ENCODE measurements at places on chromosomes 7 and 10. TPM values are rescaled to one million over a fixed set of nuclear protein-coding genes. Genes with fewer than 3 reads are reported as not detected.

DNA sequence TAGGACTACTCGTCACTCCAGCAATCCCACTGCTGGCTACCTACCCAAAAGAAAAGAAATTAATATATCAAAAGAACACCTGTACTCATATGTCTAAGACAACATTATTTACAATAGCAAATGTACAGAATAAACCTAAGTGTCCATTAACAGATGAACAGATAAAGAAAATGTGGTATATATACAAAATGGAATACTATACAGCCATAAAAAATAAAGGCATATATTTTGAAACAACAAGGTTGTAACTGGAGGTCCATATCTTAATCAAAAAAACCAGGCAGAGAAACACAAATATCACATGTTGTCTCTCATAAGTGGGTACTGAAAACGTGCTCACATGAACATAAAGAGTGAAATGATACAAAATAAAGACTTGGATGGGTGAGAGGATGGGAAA is 1073.3 kb upstream of the PHF14 start:
- DNase-seq, result no peak

- DNase-seq, result no peak
Measured at GRCh38 chr7:47371317-47371716, 210.6 kb downstream of the TNS3 start.

DNA sequence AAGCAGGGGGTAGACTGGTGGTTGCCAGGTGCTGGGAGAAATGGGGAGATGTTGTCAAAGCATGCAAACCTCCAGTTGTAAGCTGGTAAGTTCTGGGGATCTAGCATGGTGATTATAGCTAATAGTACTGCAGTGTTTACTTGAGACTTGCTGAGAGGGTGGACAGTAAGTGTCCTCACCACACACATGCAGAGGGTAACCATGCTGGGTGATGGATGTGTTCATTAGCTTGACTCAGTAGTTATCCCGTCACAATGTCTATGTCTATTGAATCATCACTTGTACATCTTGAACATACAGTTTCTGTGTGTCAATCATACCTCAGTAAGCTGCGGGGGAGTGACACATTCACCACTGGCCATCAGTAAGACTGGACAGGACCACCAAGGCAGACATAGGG is 42.1 kb downstream of the GSDME start:
- DNase-seq, result no peak

DNA sequence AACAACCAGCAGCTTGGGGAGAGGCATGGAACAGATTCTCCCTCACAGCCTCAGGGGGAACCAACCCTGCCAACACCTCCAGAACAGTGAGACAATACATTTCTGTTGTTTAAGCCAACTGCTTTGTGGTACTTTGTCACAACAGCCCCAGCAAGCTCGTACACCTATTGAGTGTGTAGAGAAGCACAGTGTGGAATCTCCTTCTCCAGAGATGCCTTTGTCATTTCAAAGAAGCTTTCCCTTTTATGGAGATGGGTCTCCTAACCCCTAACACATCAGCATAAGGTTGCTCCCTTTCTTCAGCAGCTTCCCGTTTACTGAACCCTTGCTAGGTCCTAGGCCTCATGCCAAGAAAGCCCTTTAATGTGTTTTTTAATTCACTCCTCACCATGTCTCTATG is 60.7 kb upstream of the AGK start:
- no peak for DNase-seq

DNA sequence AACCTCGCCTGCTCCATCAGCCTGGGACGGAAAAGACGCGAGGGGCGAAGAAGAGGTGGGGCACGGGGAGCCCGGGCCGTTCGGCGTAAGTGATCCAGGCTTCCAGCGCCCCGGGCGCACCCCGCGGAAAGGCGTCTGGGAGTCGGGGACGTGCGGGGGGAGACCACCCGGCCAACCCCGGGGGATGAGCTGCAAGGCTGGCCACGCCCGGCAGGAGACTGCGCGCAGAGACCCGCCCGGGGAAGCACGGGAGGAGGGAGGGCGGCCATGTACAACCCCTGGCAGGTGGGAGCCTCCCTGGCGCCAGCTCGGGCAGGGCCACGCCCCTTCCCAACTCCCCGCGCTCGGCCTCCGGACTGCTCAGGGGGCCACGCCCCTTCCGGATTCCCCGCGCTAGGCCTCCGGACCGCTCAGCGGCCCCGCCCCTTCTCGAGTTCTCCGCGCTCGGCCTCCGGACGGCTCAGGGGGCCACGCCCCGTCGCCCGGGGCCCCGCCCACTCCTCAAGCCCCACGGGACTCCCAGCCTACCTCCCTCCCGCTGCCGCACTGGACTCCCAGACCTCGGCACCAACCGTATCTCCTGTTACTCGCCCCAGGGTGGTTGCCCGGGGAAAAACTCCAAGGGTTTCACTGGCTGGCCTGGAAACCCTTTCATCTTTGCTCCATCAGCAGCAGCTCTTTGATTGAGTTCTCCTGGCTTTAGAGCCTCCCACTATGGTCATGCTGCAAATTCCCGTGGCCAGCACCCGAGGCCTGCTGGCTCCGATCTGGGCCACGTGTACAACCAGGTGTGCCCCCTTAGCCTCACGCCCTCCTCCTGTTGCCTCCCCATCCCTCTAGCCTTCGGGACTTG is 284.4 kb downstream of the ZEB1 start:
- peak; percentile 91 for DNase-seq

GRCh38 chr10:73493781-73494180 is 2.0 kb downstream of the PPP3CB start:
- DNase-seq, result peak; percentile 40

GRCh38 chr7:46738165-46738564 is 817.1 kb upstream of the IGFBP3 start:
- DNase-seq, result no peak

DNA sequence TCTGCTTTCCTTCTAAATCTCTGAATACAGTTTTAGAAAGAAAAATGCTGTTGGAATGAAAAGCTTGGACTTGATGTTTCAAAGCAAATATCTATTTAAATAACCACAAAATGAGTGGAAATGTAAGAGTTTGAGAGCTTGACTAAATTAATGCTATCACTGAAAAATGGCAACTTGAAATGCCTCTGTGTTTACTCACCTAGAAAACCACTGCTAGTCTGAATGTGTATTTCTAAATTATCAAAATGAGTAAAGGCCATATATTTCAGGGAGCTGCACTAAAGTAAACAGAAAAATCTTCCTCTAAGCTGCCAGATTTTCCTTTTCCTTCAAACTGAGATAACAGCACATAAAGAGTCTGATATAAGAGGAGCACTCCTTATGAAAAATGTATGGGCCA is 87.9 kb downstream of the DPY19L1 start:
- DNase-seq, result peak; percentile 41

DNA sequence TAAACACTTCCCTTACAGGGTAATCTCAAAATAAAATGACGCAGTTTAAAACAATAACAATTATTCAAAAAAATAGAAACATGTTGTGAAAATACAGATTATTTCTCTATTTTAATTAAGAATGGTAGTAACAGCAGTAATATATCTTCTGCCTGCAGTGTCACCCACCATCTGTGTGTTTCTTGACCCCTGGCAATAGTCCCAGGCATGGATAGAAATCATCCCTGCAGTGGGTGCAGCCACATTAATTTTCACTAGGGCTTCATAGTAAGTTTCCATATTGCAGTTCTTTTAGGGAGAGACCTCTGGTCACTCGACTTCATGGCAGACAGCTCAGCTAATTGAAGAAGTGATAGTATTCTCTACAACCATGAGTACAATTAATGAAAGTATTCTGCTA is 470.1 kb upstream of the TEX47 start:
- DNase-seq, result no peak

DNA sequence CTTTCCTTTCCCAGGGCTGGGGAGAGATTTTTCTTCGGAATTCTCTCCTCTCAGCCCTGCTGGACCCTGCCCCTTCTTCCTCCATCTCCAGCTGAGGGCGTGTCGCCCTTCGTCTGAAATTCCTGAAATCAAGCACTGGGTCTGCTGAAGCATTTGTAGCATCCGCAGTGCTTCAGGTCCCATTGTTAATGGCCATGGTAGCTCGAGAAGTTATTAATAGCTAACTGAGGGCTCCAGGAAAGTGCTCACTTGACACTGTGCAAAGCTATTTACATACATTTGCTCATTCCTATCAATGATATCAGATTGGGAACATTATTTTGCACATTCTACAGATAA is 515 bp downstream of the FAM149B1 start:
- peak; percentile 46 for DNase-seq

DNA sequence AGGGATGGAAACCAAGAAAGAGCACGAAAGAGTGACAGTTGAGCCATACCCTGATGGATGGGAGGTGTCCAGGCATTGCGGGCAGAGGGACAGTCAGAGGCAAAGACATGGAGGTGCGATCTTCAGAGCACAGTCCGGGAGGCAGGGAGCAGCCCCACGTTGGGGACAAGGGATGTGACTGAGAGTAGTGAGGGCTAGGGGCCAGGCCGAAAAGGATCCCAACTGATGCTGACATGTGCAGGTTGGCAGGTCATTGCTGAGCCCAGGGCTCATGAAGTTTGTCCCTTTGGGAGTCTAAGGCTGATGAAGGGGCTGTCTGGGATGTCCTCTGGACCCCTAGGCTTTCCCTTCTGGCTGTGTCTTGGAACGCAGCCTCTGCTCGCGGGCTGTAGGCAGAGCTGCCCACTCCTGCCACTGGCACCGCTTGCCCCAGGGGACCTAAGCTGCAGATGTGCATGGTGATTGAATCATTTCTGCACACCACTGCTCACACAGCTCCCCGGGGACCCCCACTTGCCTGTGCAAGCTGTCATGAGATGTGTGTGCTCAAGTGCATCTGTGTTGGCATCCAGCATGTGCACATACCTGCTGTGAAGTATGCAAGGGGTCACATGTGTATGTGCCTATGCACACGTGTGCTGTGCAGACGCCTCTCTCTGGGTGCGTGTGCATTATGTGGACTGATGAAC is 125.1 kb downstream of the ZMIZ1 start:
- no peak for DNase-seq

GRCh38 chr10:121854809-121855445 is 72.9 kb downstream of the ATE1 start:
- no peak for DNase-seq

GRCh38 chr10:37952926-37953325 is 23.5 kb downstream of the ZNF25 start:
- no peak for DNase-seq

DNA sequence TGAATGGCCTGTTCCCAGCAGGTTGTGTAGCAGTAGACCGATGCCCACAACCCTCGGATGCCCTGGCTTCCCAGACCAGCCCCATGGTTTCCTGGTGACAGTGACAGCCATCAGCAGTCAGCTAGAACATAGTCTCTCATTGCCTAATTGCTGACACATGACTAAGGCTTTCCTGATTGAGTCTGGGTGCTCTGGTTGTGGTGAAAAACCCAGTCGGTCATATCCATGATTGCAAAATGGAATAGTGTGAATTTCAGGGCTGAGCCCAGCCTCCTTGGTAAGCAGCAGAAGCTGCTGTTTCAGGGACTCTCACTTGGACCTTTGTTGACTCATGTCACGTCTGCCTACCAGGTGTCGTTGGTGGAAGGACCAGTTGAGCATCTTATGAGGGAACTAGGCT is 36.6 kb downstream of the POR start:
- peak; percentile 25 for DNase-seq

GRCh38 chr10:125147971-125148439 is 12.4 kb downstream of the CTBP2 start:
- DNase-seq, result peak; percentile 64

- DNase-seq, result no peak
Measured at GRCh38 chr7:120724955-120725354, 133.0 kb downstream of the TSPAN12 start.

GRCh38 chr10:12397941-12398340 is 48.6 kb downstream of the CAMK1D start:
- DNase-seq, result no peak

The PRLHR gene
- total RNA-seq, result not detected

The UCN3 gene
- total RNA-seq, result not detected

The MRPL32 gene
- 28.4 TPM for total RNA-seq

The STRIP2 gene
- 6.9 TPM for total RNA-seq

The LRRC18 gene
- total RNA-seq, result not detected

The KLF14 gene
- total RNA-seq, result not detected

All from fibroblast of the aortic adventitia (primary cell).